Posterior vena cava (tissue), 2 donors: ENCODE measurements at places on chromosomes 13 and 19. TPM values are rescaled to one million over a fixed set of nuclear protein-coding genes. Genes with fewer than 3 reads are reported as not detected.

- DNase-seq = no peak
These were observed 144.1 kb upstream of the SERP2 start for GRCh38 chr13:44229371-44230030.

DNA sequence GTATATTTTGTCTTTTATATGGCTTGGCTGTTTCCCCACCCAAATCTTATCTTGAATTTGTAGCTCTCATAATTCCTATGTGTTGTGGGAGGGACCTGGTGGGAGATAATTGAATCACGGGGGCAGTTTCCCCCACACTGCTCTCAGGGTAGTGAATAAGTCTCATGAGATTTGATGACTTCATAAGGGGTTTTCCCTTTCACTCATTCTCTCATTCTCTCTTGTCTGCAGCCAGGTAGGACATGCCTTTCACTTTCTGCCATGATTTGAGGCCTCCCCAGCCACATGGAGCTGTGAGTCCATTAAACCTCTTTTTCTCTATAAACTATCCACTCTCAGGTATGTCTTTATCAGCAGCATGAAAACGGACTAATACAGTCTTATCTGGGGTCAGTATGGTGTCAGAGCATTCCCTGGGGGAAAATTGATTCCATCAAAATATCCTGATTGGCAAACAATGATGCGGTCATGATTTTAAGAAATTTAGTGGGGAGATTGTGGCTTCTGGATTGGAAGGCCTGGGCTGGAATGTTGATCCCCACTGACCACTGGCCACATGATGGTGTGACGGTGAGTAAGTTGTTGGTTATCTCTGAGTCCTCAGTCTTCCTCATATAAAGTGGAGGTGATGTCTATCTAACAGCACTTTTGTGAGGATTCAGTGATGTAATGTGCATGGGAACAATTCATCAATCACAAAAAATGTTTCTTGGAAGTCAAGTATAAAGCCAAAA is 27.5 kb upstream of the ANKRD10 start:
- DNase-seq = no peak

DNA sequence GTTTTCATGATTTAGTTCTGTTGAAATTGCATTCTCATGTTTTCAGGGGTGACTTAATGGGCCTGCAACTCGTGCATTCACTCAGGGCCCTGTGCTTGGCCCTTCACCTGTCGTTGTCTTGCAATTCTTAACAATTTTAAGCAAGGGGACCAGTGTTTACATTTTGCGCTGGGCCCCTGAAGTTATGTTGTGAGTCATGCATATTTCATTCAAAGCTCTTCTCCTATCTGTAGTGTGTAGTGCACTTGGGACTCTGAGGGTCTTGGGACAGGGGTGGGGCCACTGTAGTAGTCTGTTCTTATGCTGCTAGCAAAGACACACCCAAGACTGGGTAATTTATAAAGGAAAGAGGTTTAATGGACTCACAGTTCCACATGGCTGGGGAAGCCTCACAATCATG is 211.2 kb upstream of the RXFP2 start:
- no peak for DNase-seq

GRCh38 chr13:48720621-48721020 is 66.9 kb downstream of the CYSLTR2 start:
- DNase-seq = no peak

DNA sequence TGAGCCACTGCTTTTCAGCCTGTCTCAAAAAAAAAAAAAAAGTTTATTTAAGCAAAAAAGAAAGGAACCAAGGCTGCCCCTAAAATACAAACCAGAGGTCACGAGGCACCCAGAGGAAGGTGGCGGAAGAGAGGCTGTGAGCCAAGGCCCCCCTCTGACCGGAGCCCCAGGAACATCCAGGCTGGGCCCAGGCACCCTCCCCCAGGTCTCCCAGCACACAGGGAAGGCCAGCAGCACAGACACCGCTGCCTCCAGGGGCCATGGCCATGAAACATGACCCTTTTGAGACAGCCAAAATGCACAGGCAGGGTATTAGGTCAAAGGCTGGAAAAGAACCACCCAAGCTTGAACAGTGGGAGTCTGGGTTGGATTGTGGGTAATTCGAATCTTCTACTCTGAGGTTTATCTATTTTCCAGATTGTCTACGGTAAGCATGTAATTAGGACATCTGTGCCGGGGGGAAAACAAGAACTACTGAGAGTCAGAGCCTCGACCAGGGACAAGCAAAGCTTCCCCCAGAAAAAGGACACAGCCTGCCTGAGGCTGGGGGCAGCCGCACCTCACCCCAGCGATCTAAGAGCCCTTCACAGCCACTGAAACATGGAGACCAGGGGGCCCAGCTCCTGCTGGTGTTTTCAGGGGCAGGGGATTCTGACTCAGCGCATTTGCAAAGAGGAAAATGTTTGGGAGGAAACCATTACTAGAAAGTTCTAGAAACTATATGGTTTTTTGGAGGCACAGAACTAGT is 8.4 kb downstream of the PEX11G start:
- no peak for DNase-seq

DNA sequence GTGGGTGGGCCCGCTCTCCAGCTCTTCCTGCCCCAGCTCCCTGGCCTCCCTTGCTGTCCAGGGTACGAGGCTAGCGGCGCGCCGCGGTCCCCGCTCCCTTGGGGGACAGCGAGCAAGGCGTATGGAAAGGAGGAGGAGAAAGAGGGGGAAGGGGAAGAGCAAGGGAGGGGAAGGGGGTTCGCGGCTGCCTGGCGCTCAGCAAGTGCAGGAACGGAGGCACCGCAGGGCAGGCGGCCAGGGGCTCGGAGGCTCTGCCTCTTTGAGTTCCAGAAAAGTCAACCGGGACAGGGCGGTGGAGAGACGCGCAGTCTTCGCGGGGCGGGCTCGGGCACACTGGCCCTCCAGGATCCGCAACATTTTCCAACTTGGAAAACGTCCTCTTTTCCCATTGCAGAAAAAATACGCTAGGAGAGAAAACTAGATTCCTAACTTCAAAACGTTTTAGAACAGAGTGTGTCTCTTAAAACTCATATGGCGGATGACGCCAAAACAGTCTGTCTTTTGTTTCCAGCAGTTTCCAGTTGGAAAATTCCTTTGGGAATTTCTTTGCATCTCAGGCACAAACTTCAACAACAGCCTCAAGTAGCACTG is 23.1 kb upstream of the TNFRSF19 start:
- peak; percentile 86 for DNase-seq

GRCh38 chr13:83549671-83550070 is 332.6 kb downstream of the SLITRK1 start:
- DNase-seq = no peak

DNA sequence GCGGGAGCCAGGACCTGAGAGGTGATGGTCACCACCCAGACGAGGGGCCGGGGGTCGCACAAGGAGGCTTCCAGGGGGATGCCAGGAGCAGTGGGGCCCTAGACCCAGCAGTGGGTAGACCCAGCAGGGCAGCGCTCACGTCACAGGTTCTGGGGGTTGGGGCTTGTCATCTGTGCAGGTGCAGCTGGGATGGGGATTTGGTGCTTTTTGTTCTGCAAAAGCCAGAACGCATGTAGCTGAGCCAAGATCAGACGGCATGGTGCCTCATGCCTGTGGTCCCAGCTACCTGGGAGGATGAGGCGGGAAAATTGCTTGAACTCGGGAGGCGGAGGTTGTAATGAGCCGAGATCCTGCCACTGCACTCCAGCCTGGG is 15.1 kb downstream of the CSNK1G2 start:
- no peak for DNase-seq

DNA sequence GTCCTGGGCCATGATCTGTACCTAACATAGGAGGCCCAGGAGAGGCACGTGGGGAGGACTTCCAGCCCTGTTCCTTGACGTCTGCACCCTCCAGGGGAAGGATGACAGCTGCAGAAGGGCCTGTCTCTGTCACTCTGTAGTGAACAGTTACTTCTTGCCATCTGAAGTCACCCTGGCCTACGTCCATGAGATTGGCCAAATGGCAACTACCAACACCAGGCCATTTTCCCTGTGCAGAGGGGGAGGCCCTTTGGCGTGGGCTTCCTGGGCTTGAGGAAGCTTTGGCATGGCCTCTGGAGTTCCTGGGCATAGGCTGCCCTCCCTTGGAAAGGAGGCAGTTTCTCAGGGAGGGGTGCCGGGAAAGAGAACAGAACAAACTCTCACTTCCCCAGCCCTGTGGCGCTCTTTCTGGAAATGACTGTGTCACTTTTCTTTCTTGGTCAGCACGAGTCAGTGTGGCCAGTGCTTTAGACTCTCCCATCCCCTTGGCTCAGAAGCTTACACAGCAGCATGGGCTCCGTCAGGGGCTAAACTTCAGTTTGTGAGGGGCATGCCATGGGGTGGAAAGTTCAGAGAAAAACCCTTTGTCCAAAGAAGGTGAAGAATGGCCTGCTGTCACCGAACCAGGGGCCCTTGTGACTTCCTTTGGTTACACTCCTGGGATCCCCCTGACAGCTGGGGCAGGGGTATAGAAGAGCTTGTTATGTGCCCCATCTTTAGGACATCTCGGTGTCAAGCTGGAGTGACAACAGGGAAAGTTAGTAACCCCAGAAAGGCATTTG is 5.3 kb downstream of the CARM1 start:
- no peak for DNase-seq

GRCh38 chr19:38784224-38784623 is 4.8 kb upstream of the LGALS7B start:
- no peak for DNase-seq

DNA sequence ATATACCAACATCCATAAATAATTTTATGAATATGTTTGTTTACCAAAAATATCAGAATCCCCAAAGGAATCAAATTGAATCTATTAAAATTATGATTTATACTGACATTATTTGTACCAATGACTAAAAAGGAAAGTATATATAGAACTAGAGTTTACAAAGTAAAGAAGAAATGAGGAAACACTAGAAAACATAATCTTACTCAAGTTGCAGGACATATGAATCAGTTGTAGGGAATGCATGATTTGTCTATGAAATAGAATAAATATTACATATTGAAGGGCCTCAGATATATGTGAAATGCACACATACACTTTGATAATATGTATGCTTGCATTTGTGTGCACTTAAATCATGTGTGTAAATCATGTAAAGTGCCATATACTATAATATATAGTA is 1466.4 kb downstream of the EFNB2 start:
- DNase-seq = no peak

GRCh38 chr13:113367020-113367560 is 3.2 kb upstream of the GRTP1 start:
- DNase-seq = no peak

The NCR1 gene
- total RNA-seq = not detected

The RPS15 gene
- 743 TPM for total RNA-seq

The CAPN12 gene
- 2.9 TPM for total RNA-seq

The IGFLR1 gene
- 4.3 TPM for total RNA-seq

The RFPL4A gene
- total RNA-seq = not detected

The ICAM5 gene
- total RNA-seq = 0.83 TPM

The POMP gene
- total RNA-seq = 58.9 TPM

The MBD3L2 gene
- total RNA-seq = not detected

The COL5A3 gene
- 23.4 TPM for total RNA-seq
